ENCODE measurements at places on chromosomes 6 and 20.

DNA sequence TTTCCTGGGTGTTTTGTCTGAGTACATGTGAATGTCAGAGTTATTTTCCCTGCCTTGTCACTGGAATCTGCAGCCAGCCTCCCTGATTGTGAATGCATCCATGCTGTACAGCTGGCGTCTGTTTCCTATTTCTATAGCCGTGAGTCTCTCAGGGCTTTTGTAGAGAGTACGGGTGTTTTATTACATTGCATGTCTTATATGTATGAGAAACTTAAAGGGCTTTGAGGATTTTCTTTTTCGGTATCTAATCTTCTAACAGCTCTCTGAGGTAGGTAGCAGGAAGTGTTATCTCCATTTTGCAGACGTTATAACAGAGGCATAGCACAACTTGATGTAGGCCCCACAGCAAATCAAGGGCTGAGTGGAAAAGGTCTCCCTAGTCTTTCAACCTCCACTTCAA is 272.9 kb downstream of the PRL start:
- no peak for DNase-seq

GRCh38 chr6:5562277-5562676 is 301.0 kb downstream of the FARS2 start:
- no peak for DNase-seq

- DNase-seq = no peak
These were observed 48.9 kb downstream of the DUSP22 start for GRCh38 chr6:340991-341827.

DNA sequence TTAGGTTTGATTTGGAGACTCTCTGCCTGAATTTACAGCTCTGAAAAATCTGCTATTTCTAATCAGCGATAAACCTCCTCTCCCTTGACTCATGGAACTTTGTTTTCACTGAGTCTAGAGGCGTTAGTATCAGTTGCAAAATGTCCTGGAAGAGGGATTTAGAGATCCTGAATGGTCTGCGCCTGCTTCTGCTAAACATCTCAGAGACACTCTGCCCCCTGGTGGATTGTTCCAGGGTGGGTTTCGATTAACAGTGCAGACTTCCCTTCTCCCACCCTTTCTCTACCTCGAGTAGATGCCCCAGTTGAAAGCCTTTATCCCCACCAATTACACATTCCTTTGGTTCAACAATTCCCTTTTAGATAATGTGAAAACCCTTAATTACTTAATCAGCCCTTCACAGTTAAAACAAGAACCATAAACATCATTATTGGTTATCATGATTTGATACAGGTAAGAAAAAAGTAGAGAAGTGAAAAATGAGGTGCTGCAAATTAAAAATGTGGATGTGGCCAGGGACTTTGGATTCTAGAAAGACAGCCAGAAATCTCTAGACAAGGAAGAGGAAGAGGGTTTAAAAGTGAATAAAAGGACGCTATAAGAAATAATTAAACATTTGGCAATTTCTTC is 5.5 kb downstream of the HTR1B start:
- DNase-seq = peak; percentile 69
